Sigmoid colon (tissue), 7 donors: ENCODE measurements at places on chromosomes 7 and 10. TPM values are rescaled to one million over a fixed set of nuclear protein-coding genes. Genes with fewer than 3 reads are reported as not detected.

DNA sequence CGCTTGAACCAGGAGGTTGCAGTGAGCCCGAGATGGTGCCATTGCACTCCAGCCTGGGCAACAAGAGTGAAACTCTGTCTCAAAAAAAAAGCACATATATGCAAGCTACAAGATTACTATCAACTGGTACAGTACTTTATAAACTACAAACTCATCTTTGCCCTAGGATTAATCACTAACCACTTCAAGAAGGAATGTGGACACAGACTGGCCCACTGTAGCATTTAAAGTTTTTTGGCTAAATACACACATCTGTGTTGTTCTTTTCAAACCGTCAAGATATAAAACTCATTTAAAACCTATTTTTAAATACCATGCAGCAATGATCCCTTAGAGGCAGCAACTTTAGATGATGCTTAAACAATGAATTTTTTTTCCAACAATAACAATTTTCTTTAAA lies 205.4 kb downstream of the IMMP2L start:
- H3K4me3 ChIP-seq = no peak overlapping the region
- H3K36me3 ChIP-seq = no peaks in the 10 kb centered on the region
- no peak for DNase-seq
- H3K27me3 ChIP-seq = no peaks in the 10 kb centered on the region

- H3K4me1 ChIP-seq = no peaks in the 10 kb centered on the region
- DNase-seq = no peak
- H3K36me3 ChIP-seq = no peaks in the 10 kb centered on the region
These were observed 7.8 kb upstream of the CYP3A4 start for GRCh38 chr7:99791667-99792369.

DNA sequence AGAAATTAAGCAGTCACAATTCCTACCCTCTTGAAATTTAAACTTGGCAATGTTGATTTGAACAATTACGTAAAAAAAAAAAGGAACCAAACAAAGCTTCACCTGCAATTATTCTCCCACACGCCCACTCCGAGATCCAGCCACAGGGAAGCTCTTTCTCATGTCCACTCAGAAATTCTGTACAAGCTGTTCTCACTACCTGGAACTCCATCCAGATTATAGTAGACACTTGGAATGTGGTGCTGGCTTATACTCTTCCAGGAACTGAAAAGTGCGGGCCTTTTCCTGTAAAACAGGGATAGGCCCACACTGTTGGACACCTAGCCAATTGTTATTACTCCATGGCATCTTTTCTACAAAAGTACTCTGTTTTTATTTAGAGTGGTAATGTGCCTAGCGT lies 20.3 kb upstream of the TOMM7 start:
- H3K4me3 ChIP-seq = no peak overlapping the region
- peak overlapping the region; percentile 55 for H3K27ac ChIP-seq
- no peaks in the 10 kb centered on the region for H3K36me3 ChIP-seq
- no peaks in the 10 kb centered on the region for H3K4me1 ChIP-seq

DNA sequence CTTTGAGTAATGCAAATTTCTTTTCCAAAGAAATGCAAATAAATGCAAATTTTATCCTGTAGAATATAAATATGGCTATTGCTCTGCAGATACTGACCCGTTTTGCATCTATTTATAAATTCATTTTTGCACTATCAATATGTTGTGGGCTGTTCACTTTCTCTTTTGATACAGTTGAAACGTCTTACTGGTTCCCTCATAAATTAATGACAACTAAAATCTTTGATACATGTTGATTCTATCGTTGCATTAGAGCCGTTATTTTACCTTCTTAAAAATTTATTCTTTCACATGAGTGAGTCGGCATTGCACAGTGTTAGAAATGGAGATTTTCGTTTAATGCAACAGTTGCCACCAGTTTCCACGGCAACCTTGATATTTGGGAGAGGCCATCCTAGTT lies 689.3 kb upstream of the FOXK1 start:
- no peaks in the 10 kb centered on the region for H3K27me3 ChIP-seq
- H3K4me3 ChIP-seq = no peak overlapping the region
- no peaks in the 10 kb centered on the region for H3K36me3 ChIP-seq
- DNase-seq = no peak
- no peaks in the 10 kb centered on the region for H3K4me1 ChIP-seq

Gene PON3
- 1.7 TPM for total RNA-seq

Gene KCNIP2
- total RNA-seq = 2.0 TPM

GRCh38 chr10:34918060-34918775 lies 103.1 kb upstream of the PARD3 start:
- no peak overlapping the region for H3K4me3 ChIP-seq
- no peaks in the 10 kb centered on the region for H3K36me3 ChIP-seq
- no peak overlapping the region for H3K27ac ChIP-seq
- DNase-seq = no peak
- no peaks in the 10 kb centered on the region for H3K4me1 ChIP-seq

GRCh38 chr7:150382123-150382843 lies 3.2 kb downstream of the ZNF775 start:
- no peaks in the 10 kb centered on the region for H3K36me3 ChIP-seq
- DNase-seq = no peak
- H3K27me3 ChIP-seq = no peaks in the 10 kb centered on the region
- H3K27ac ChIP-seq = no peak overlapping the region
- H3K4me1 ChIP-seq = no peaks in the 10 kb centered on the region

Gene CALML5
- total RNA-seq = not detected

- H3K4me1 ChIP-seq = no peaks in the 10 kb centered on the region
- H3K27me3 ChIP-seq = no peaks in the 10 kb centered on the region
- DNase-seq = no peak
- no peaks in the 10 kb centered on the region for H3K36me3 ChIP-seq
- no peak overlapping the region for H3K27ac ChIP-seq
These were observed 34.7 kb downstream of the TOMM7 start for GRCh38 chr7:22787951-22788350.

DNA sequence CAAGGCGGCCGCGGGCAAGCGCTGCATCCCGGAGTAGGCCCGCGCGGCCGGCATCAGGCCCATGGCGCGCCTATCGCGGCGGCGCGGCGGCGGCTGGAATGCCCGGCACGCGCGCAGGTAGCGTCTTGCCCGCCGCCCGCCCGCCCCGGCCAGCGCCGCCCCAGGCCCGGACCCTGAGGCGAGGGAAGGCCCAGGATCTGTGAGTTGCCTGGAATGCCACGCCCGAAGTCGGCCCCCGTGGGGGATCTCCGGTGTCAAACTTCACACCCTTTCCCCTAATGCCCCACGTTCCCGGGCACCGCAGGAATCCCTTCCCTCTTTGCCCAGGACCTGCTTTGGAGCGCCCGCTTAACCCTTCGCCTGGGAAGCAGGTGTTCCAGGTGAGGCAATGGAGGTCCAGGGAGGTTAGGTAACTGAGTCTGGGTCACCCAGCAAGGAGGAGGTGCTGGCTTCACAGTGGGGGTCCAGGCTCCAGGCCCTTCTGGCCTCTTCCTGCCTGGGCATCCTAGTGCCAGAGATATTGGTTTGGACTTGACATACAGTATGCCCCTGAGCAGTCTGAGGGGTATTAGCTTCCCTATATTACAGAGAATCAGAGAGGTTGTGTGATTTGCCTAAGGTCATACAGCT lies 138.1 kb downstream of the ARHGAP22 start:
- no peak for DNase-seq
- no peaks in the 10 kb centered on the region for H3K36me3 ChIP-seq
- peaks cover 4% of the 10 kb centered on the region for H3K27me3 ChIP-seq
- H3K4me1 ChIP-seq = peaks cover 38% of the 10 kb centered on the region
- H3K4me3 ChIP-seq = peak overlapping the region; percentile 19

- H3K27me3 ChIP-seq = no peaks in the 10 kb centered on the region
- no peaks in the 10 kb centered on the region for H3K4me1 ChIP-seq
- peaks cover 44% of the 10 kb centered on the region for H3K36me3 ChIP-seq
- no peak overlapping the region for H3K4me3 ChIP-seq
These were observed 64.0 kb downstream of the ERCC6 start for GRCh38 chr10:49474901-49475300.

DNA sequence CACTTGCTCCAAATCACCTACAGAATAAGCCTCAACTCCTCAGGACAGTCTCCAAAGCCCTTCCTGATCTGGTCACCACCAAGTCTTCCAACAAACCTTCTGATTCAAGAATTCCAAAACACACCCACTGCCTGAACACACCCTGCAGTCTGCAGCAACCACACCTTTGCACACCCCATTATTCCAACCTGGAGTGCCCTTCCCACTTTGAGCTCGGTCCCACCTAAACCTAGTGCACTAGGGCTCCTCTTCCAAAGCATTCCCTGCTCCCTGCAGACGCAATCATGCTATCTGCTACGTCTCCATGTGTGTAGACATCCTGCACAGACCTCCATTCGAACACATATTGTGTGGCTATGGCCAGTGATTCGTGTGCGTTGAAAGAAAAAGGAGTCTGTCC lies 289.3 kb downstream of the GRID1 start:
- no peak overlapping the region for H3K27ac ChIP-seq
- H3K4me1 ChIP-seq = no peaks in the 10 kb centered on the region
- H3K27me3 ChIP-seq = no peaks in the 10 kb centered on the region
- H3K36me3 ChIP-seq = no peaks in the 10 kb centered on the region
- H3K4me3 ChIP-seq = no peak overlapping the region

- H3K36me3 ChIP-seq = no peaks in the 10 kb centered on the region
- H3K27ac ChIP-seq = no peak overlapping the region
- DNase-seq = no peak
These were observed 5.4 kb downstream of the ADAMTS14 start for GRCh38 chr10:70677620-70678249.

Gene GLI3
- 17.2 TPM for total RNA-seq

- no peaks in the 10 kb centered on the region for H3K27me3 ChIP-seq
- no peak overlapping the region for H3K4me3 ChIP-seq
- no peak overlapping the region for H3K27ac ChIP-seq
- no peaks in the 10 kb centered on the region for H3K36me3 ChIP-seq
- peaks cover 24% of the 10 kb centered on the region for H3K4me1 ChIP-seq
These were observed 15.1 kb downstream of the URGCP start for GRCh38 chr7:43891069-43891955.

Gene VPS37D
- total RNA-seq = 3.6 TPM

Gene ZNF655
- 148 TPM for total RNA-seq

Gene PROSER2
- total RNA-seq = 1.5 TPM

Gene TSPAN12
- total RNA-seq = 47.7 TPM

DNA sequence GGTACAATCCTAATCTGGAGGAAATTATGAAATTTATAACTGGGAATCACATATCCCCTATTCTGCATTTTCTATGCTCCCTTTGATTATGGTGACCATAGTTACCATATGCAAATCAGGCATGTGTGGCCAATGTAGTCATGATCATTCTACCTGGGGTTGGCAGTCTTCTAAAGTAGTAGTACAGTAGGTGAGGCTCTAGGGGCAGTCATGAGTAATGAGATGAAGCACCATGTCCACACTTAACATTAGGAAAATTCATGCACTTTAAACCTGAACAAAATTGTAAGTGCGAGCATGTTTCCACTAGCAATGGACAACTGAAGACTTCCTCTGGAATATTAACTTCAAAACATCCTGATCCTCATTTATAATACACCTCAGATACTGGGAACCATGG lies 545.9 kb downstream of the SUGCT start:
- no peaks in the 10 kb centered on the region for H3K27me3 ChIP-seq
- no peaks in the 10 kb centered on the region for H3K4me1 ChIP-seq
- H3K27ac ChIP-seq = no peak overlapping the region
- H3K4me3 ChIP-seq = no peak overlapping the region

DNA sequence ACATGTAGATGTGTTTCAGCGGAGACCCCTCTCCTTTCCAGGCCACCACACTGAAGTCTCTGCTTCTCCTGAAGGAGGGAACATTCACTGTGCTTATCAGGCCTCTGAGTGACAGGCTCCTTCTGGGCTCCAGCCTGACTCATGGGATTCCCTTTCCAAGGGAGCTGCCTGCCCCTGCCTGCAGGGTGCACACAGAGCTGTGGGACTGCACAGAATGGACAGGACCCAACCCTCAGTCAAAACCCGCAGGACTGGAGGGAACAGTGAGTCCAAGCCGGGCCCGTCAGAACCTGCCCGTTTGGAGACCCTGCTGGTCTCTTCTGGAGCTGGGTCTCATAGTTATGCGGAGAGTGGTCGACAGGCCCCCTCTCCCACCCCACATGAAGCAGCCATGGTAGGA lies 32.6 kb downstream of the PLAC9 start:
- no peak overlapping the region for H3K4me3 ChIP-seq
- DNase-seq = peak; percentile 59
- peaks cover 76% of the 10 kb centered on the region for H3K36me3 ChIP-seq
- H3K27me3 ChIP-seq = no peaks in the 10 kb centered on the region
- peaks cover 54% of the 10 kb centered on the region for H3K4me1 ChIP-seq

Gene MYL10
- not detected for total RNA-seq

- DNase-seq = no peak
- no peak overlapping the region for H3K27ac ChIP-seq
- H3K4me1 ChIP-seq = no peaks in the 10 kb centered on the region
- H3K27me3 ChIP-seq = no peaks in the 10 kb centered on the region
These were observed 24.1 kb downstream of the ZNF92 start for GRCh38 chr7:65397730-65398142.

GRCh38 chr10:124660404-124661125 lies 83.6 kb downstream of the FAM53B start:
- no peak overlapping the region for H3K27ac ChIP-seq
- peaks cover 15% of the 10 kb centered on the region for H3K36me3 ChIP-seq
- H3K4me1 ChIP-seq = no peaks in the 10 kb centered on the region
- H3K27me3 ChIP-seq = no peaks in the 10 kb centered on the region
- DNase-seq = no peak
- H3K4me3 ChIP-seq = no peak overlapping the region

Gene EPO
- total RNA-seq = not detected

GRCh38 chr7:102009628-102010027 lies 192.2 kb downstream of the CUX1 start:
- H3K27ac ChIP-seq = peak overlapping the region; percentile 4
- DNase-seq = no peak
- peaks cover 30% of the 10 kb centered on the region for H3K4me1 ChIP-seq
- H3K36me3 ChIP-seq = no peaks in the 10 kb centered on the region
- no peak overlapping the region for H3K4me3 ChIP-seq

GRCh38 chr10:70119623-70120022 lies 13.0 kb downstream of the AIFM2 start:
- no peak overlapping the region for H3K4me3 ChIP-seq
- peaks cover 33% of the 10 kb centered on the region for H3K36me3 ChIP-seq
- no peak overlapping the region for H3K27ac ChIP-seq

GRCh38 chr7:151389768-151390597 lies 19.9 kb downstream of the WDR86 start:
- no peak for DNase-seq
- H3K4me3 ChIP-seq = no peak overlapping the region
- H3K4me1 ChIP-seq = no peaks in the 10 kb centered on the region

Gene SOSTDC1
- 8.7 TPM for total RNA-seq

- no peak overlapping the region for H3K4me3 ChIP-seq
- H3K4me1 ChIP-seq = peaks cover 11% of the 10 kb centered on the region
- no peak overlapping the region for H3K27ac ChIP-seq
- H3K36me3 ChIP-seq = peaks cover 13% of the 10 kb centered on the region
- H3K27me3 ChIP-seq = no peaks in the 10 kb centered on the region
These were observed 43.1 kb upstream of the DDC start for GRCh38 chr7:50608196-50608906.
